Brain microvascular endothelial cell (primary cell): ENCODE measurements at places on chromosomes 11 and 22.

DNA sequence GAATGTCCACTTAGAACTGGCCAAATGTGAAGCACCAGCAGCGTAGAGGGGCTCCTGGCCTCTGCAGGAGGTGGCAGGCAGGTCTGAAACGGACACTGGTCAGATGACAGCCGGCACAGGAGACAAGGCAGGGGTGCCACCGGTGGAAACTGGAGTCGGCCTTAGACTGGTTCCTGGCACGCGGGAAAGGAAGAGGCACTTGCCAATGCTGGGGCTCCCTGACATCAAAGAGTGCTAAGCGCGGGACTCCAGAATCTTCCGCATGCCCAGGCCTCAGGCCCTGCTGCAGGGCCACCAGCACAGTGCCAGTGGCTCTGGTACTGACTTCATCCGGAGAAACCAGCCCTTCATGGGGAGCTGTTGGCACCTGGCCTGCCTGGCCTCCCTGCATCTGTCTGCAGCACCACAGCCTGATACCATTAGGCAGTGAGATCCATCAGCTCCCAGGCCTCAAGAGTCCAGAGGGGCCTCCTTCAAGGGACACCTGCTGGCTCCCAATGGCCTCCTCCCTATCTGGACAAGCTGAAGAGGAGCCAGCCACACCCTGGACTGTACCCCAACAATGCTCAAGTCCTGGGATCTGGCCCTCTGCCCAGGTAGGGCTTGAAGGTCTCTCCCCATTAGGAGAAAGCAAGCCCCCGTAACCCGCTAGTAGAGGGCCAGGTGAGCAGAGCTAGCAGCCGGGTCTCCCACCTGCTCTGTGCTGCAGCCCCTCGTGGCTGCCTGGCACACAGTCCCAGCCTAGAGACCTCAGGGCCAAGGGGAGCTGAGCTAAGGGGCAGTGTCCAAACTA is 29.7 kb upstream of the GNB1L start:
- no peak for DNase-seq

DNA sequence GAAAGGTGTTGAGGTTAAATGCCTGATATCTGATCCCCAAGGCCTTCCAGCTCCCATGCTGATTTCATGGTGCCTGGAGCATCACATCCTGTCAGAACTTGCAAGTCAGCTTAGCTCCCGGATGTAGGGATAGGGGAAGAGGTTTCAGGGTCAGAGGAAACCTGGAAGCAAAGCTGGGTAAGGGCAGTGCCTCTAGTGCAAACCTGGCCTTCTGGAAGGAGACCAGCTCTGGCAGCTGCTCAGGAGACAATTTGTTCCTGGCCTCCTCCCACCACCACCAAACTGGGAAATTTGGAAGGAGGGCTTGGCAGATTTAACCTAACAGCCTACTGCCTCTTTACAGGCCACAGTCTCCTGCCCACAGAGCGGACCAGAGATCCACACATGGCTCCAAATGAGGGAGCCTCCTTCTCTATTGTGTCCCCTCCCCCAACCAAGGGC is 9.2 kb upstream of the TSKU start:
- DNase-seq, result no peak

GRCh38 chr11:65036931-65037330 is 4.1 kb upstream of the SAC3D1 start:
- DNase-seq, result no peak

GRCh38 chr11:61358566-61358965 is 3.1 kb downstream of the CYB561A3 start:
- DNase-seq, result no peak

DNA sequence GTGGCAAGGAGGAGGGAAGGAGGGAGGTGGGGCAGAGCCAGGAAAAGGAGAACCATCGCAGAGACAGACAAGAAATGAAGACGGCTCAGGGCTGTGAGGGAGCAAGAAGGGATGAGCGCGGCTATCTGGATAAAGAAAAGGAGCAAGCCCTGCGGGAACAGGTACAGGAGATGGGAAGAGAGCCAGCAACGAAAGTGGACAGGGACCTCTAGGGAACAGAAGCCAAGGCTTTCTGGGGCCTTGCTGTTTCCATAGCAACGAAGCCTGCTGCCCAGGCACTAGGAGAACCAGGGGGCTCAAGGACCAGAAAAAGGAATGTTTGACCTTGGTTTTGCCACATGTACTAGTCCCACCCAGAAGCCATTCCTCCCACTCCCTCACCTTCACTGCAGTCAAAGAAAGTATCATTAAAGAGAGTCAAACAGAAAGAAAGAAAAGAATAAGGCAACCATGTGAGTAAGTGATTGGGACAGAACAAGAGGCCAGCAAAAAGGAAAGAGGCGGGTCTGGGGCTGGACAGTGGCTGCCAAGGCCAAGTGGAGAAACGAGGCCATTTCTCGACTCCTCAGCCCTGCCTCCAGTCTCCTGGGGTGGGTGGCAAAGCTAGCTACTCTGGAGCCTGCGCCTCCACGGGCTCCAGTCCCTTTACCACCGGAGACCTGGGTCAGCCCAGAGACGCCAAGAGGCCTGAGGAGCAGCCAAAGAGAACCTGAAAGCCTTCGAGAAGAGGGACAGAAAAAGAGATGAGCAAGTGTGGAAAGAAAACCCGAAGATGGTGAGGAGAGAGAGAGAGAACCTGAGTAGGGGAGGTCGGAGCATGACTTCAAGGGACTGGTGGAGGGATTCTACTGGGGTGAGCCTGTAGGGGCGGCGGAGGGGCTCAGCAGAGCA is 35.1 kb downstream of the NRXN2 start:
- no peak for DNase-seq
